Heart left ventricle (tissue), 16 donors: ENCODE measurements at places on chromosomes 12 and 14.
A peak's percentile ranks its signal among the peaks of the same experiment; 100 is the strongest.

DNA sequence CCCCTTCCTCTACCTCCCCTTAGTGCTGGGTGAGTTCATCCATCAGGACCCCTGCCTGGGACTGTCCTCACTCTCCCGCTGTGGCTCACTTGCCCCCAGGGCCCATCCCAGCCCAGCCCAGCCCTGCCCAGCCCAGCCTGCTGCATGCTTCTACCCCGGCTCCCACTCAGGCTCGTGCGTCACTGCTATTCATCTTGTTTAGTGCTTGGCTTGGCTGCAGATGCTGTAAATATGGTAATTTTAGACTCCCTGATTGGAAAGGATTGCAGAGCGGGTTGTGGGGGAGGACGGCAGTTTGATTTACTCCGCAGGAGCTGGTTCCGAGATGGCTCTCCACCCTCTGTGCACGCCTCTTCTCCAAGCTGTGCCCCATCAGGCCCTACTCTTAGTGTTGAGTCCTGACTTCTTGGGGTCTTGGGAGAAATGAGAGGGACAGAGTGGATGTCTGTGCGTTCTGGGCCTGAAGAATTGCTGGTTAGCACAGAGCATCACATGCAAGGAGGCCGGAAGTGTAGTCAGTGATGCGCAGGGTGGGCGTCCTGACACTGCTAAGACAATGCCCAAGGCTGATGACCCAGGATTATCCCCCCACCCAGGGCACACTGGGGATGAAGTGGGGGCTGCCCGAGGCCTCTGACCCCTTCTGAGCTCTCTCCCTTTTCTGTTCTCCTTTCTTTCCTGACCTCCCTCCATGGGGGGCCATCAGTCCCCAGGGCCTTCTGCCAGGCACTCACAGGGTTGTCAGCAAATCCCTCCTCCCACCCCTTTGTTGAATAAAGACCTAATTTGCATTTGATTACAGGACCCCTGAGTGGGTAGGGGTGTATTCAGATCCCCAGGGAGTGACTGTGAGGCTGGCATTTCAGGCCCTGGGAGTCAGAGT, 244.4 kb downstream of the ZFP36L1 start:
- DNase-seq, result peak; percentile 96

DNA sequence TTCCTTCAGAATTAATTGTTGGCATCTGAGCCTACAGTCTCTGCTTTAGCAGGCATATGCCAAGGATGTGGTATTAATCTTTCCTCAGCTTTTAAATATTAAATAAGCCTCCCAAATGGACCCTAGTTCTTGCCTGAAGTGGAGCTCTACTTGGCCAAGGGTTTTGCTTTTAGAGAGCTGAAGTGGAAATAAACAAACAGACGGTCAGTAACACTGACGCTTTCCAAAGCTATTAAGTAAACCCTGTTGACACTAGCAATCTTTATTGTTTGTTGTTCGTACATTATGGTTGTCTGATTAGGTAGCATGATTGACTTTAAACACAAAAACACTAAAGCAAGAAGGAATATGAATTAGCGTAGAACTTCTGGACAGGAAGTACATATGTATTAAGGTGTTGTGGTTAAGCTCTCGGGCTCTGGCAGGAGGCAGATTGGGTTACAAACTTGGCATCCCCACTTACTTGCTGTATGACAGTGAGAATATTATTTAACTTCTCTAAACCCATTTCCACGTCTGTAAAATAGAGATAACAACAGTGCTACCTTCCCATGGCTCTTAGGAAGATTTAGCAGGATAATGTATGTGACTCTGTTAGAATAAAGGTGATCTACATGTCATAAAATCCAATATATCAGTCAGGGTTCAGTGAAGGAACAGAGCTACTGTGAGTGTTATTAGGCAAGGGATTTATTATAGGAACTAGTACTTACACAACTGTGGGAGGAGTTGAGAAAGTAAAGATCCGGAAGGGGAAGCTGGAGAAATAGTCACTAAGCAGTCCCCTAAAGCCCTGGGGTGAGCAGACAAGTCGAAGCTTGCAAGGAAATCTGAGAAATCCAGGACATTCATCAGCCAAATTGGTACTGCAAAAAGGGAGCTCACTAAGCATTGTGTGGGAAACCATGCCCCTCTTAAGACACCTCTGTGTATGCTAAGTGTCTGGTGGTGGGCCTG, 92.2 kb upstream of the ATF7IP start:
- no peak for DNase-seq

DNA sequence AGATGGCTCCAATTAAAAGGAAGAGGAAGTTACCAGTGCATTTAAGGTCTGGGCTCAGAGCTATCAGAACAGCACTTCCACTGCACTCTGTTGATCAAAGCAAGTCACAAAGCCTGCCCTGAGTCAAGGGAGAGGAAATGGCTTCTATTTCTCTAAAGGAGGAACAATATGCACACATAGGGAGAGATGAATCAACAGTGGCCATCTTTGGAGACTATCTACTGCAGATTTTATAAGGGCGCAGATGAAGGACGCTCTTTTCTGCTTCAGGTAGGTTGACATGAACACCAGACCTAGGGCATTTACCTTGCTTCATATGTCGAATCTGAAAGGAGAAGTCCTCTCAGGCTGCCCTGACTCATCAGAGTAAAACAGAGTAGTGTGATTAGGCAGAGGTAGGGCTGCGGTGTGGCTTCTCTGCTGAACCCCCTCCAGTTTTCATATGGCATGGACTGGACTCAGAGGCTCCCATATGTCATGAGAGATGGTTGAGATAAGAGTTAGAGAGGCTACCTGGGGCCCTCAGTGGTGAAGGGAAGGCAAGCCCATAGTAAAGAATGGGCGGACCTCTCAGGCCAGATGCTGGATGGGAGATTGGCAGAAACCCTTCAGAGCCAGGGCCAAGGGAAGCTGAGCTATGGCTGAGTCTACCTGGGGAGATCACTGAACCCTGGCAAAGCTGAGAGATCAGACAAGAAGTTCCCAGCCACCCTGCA, 84.4 kb downstream of the ARF6 start:
- DNase-seq, result no peak

GRCh38 chr12:128339631-128340030, 72.7 kb downstream of the TMEM132C start:
- DNase-seq, result no peak

GRCh38 chr14:51652168-51653078, 713 bp downstream of the FRMD6 start:
- peak; percentile 61 for DNase-seq

GRCh38 chr14:48890333-48890732, 695.8 kb downstream of the RPS29 start:
- no peak for DNase-seq

GRCh38 chr14:101525640-101526527, 35.4 kb upstream of the DIO3 start:
- no peak for DNase-seq

GRCh38 chr12:13000925-13001774, 1.1 kb upstream of the HEBP1 start:
- peak; percentile 77 for DNase-seq

DNA sequence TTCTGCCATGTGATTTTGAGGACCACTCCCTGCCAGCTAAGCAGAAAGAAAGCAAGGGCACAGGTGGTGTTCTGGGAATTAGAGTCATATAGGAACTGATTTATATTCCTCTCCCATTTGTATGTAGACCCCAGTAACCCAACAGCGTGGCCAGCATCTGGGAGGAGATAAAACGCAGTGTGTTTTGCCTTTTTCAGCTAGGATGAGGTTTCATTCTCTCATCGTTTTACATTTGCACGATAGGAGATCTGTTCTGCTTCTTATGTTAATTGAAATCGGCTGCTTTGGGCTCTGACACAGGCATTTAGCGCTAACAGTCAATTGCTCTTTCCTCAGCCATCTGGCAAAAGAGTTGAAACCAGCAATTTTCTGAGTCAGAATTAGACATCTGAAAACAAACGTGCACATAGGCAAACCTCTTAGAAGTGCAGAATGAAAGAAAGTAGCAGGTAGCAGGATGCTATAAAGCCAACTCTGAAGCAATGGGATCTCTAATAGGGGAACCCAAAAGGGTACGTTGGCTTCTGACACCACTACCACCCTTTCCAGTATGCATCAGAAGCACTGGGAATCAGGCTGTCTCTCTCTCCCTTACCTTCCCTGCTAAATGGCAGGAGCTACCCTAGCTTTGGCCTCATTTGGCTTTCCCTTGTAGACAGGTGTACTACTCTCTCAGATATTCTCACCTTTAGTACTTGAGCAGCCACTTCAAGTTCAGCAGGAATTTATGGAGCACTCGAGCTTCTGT, 219.1 kb downstream of the PHLDA1 start:
- no peak for DNase-seq

DNA sequence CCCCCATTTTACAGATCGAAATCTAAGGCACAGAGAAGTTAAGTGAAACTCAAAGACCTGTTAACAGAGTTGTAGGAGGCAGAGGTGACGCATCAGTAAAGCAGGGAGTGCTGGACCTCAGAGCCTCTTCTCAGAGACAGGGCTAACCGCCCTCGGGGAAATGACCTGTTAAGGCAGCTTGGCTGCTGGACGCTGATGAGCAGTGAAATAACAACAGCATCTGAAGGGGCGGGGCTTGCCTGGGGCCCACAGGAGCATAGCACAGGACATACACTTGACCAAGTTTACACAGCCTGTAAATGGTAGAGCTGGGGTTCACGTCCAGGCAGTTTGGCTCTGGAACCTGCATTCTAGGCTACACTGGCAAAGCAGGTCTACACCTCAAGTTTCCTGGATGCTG, 39.3 kb downstream of the LRTM2 start:
- no peak for DNase-seq

DNA sequence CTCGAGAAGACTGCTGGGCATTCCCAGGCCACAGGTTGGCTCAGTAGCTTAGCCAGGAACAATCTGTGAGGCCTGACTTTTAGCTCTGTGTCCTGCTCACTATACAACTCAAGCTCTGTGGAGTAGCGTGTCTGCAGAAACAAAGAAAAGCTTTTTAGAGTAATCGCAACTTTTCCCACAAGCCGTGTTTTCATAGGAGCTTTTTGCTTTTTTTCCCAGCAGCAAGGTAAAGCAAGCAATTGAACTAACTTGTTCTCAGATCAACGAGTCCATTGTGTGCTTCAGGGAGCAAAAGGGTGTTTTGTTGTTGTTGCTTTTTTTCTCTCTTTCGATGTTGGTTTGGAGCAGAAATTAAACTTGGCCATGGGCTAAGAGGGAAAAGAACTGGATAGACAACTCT, 97.3 kb upstream of the BCL2L14 start:
- no peak for DNase-seq

DNA sequence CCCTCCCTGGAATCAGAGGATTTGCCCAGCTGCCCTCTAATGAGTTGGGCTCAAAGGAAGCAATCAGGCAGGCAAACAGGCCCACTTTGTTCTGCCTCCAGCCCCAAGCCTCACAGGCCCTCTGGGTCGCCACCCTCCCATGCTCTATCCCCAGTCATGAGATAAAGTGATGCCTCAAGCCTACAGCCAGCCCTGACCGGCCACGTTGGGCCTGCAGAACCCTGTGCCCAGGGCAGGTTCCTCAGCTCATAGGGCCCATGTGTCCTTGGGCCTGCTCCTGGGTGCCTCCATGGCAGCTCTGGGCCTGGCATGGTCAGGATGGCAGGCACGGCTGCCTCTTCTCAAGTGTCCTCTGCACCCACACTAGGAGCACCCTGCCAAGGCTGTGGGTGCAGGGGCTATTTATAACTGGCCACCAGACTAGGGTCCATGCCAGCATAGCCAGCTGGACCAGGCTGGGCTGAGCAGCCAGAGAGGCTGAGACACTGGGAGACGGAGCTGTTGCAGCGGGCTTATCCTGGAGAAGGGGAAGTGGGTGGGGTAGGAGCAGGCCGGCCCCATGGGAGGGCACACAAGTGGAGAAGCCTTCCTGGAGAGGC, 20.2 kb downstream of the HDAC7 start:
- peak; percentile 72 for DNase-seq

- no peak for DNase-seq
Observed at GRCh38 chr14:56196274-56196673, 78.1 kb downstream of the PELI2 start.

GRCh38 chr14:105073720-105074600, 8.7 kb upstream of the GPR132 start:
- no peak for DNase-seq

DNA sequence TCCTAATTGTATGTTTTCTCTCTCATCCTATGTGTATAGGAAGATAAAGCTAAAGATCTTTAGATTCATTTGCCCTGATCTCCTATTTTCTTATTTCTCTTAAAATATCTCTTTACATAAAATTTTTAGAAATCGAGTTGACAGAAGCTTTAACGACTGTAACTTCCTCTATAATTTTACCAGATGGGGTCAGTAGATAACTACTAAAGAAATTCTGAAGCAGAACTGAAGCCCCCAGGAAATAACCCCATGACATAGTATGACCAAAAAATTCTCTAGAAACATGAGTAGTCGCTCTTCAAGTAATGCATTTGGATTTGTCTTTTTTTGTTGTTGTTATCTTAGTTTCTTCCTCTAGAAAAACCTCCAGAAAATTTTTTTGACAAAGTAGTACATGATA, 288.0 kb downstream of the ERC1 start:
- no peak for DNase-seq

DNA sequence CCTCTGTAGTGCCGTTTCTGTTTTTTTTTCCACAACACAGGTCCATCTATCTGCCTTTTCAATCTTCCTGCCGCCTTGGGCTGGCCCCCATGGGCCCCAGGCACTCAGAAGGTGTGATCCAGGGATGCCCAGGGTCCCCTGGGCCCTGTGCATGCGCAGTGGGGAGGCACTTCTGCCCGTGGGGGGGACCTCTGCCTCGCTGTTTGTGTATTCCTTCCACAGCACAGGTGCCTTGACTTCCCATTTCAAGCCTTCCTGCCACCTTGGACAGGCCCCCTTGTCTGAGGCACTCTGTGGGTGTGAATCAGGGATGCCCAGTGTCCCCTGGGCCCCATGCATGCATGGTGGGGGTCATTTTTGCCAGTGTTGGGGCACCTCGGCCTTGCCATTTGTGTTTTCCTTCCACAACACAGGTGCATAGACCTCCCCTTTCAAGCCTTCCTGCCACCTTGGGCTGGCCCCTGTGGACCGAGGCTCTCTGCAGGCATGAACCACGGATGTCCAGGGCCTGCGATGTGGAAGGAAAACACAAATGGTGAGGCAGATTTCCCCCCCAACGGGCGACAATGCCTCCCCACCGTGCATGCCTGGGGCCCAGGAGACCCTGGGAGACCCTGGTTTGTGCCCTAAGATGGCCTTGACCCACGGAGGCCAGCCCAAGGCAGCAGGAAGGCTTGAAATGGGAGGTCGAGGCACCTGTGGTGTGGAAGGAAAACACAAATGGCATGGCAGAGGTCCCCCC, 366.5 kb downstream of the ALG10 start:
- no peak for DNase-seq

DNA sequence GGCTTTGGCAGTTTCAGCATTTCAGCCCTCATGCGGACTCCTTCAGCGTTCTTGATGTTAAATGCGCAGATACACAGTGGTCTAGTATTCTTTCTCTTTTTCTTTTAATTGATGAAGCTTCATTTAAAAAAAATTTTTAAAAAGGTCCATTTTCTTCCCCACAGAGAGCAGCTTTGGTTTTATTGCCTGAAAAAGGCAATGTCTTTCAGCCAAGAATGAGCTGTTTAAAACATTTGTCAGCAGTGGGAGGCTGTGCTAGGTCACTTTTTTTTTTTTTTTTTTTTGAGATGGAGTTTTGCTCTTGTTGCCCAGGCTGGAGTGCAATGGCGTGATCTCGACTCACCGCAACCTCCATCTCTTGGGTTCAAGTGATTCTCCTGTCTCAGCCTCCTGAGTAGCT, 13.5 kb downstream of the KMT5A start:
- no peak for DNase-seq

GRCh38 chr14:95413289-95414215, 93.8 kb upstream of the CLMN start:
- DNase-seq, result no peak

GRCh38 chr12:100539202-100539601, 34.3 kb upstream of the GAS2L3 start:
- no peak for DNase-seq

- no peak for DNase-seq
Observed at GRCh38 chr12:25788707-25789442, 169.6 kb upstream of the RASSF8 start.
